Anterior cingulate cortex (tissue), 58 donors: ENCODE measurements at places on chromosomes 1 and 21.

DNA sequence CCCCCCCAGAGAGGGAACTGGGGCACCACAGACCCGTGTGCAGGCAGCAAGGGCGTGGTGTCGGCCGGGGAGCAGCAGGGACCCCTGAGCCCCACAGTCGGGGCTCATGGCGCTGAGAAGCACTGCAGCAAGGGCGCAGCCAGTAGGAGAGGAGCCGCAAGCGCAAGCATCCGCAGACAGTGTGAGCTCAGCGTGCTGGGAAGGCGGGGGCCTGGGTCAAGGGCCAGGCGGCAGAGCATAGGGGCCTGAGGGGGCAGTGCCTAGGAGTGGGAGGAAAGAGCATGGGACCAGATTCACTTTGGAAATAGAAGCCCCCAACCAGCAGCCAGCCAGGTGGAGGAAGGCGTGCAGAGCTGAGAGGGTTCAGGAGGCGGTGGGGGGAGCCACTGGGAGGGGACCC, 6.7 kb upstream of the KCNAB2 start:
- DNase-seq: no peak

DNA sequence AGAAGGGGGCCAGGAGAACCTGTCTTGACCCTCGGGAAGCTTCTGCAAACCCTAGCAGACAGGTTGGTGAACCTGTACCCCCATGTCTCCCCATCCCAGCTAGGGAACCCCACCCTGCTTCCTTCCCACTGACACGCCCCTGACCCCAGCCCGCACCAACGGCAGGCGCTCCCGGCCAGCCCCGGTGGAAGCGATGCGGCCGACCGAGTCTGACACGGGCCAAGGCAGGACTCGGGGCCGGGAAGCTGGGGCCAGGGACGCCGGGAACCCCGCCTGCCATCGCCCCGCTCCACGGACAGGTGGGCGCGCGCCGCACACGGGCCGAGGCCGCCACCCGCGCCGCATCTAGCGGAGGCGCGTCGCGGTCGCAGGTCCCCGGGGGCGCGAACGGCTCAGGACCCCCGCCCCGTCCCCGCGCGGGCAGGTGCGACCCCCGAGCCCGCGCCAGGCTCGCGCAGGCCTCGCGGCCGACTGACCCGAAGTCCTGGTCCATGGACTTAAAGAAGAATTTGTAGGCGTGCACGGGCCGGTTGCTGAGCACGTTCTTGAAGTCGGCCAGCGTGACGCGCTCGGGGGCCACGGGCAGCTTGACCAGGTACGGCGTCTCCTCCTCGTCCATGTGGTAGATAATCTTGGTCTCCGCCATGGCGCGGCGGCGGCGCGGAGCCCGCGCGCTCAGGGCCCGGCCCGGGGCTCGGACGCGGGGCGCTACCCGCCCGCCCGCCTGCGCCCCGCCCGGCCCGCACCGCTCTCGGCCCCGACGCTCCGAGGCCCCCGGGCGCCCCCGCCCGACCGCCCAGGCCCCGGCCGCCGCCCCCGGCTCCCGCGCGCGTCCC, 580 bp downstream of the DVL1 start:
- no peak for DNase-seq

- no peak for DNase-seq
Observed at GRCh38 chr1:21559788-21560567, 50.8 kb downstream of the ALPL start.

- no peak for DNase-seq
Observed at GRCh38 chr1:43423672-43424550, 29.8 kb downstream of the HYI start.

GRCh38 chr1:1206376-1206965, at the start of gene TNFRSF18:
Gene TNFRSF18, minus strand, starts transcription at chr1:1206592. Its CDS starts 21 bp downstream, at chr1:1206571.
- no peak for DNase-seq

- no peak for DNase-seq
Observed at GRCh38 chr1:225400968-225401367, 26.9 kb downstream of the LBR start.

DNA sequence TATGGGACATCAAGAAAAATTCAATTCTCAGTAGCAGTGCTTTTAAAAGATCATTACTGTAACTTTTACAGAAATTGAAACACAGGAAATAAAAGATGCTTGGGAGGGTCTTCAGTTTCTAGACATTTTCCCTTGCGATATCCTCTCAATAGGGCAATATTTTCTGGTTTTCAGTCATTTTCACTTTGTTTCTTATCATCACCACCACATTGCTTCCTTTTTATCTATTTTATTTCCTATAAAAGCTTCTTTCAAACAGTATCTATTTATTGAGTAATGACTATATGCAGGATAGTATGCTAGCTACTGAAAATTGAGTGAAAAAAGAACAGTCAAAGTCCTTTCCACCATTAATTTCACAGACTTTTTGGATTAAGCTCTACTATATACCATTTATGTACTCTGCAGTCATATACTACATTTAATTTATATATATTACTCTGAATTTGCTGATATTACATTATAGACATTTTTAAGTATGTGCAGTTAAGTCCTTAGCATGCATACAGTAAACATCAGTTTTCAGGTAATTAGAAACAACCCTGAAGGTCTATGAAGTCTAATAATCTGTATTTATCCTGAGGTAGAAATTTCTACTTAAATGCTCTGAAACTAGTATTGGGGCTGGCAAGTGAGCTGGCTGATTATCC, 18.7 kb downstream of the TRMT1L start:
- DNase-seq: no peak

- no peak for DNase-seq
Observed at GRCh38 chr1:207920444-207921021, 9.6 kb upstream of the CD34 start.

DNA sequence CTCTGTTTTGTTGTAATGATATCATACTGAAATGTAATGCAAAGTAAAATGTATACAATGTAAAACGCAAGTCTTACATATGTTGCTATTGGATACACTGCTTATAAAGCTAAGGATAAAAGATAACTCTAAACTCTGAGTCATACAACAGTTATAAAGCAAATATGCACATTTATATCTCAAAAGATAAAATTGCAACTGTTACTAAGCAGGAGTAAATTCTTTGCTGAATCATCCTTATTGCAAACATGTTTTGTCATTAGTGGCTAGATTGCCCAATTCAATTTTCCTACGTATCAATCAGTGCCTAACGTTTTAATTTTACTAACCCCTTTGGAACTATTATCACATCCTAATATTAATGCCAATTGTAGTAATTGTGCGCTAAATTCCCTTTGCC, 762.9 kb downstream of the LTN1 start:
- DNase-seq: no peak

DNA sequence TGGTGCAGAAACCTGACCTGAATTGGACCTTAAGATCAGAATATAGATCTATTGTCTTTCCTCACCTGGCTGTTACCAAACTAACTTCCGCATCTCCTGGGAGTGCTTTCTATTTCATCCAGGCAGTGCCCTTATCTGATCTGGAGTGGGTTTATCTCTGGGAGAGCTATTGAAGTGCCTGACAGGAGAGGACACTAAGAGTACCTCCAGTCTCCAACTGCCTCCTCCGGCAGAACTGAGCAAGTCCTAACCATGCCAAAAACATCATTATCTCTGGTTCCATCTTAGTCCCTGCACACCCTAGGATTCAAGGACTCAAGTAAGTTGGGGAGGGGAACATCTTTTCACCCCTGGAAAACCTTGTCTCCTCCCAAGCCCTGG, 12.4 kb upstream of the KCNJ15 start:
- no peak for DNase-seq

DNA sequence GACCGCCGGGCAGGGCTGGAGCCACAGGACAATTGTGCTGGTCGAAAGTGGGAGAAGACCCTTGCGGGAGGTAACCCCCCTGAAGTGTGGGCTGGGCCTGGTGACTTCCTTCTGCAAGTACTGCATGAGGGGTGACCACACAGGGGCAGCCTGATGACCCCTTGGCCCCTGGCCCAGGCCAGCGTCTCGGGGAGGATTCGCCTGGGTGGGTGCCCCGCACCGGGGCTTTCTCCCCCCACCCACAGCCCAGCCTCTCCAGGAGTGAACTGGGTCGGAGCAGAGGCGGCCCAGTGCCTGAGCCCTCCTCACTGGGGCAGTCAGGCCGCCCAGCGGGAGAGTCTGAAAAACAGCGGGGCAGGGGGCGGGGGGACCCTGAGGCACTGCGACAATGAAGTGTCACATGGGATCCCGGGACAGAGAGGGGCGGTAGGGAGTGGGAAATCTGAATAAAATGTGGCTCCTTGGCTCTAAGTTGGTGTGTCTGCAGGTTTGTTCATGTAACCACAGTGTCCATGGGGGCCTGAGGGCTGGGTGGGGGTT, 1.6 kb upstream of the DNMT3L start:
- DNase-seq: no peak

GRCh38 chr1:72915581-72915980, 633.2 kb upstream of the NEGR1 start:
- DNase-seq: no peak

DNA sequence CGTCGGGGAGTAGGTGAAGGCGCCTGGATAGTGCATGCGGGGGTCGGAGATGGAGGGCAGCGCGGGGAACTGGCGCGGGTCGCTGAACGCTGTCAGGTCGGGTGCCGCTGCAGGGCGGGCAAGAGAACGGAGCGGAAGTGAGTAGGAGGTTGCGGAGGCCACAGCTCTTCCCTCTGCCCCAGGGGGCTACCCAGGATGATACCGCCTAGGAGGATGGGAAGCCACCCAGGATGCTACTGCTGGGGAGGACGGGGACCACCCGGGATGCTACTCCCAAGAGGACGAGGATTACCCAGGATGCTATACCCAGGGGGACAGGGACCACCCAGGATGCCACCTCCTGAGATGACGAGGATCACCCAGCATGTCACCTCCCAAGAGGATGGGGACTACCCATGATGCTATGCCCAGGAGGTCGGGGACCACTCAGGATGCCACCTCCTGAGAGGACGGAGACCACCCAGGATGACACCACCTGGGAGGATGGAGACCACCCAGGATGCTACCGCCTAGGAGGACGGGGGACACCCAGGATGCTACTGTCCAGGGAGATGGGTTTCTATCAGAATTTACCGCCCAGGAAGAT, 123.8 kb downstream of the CLIC6 start:
- DNase-seq: no peak
